Frontal cortex (tissue), 4 donors: ENCODE measurements at places on chromosomes 13 and 19.

DNA sequence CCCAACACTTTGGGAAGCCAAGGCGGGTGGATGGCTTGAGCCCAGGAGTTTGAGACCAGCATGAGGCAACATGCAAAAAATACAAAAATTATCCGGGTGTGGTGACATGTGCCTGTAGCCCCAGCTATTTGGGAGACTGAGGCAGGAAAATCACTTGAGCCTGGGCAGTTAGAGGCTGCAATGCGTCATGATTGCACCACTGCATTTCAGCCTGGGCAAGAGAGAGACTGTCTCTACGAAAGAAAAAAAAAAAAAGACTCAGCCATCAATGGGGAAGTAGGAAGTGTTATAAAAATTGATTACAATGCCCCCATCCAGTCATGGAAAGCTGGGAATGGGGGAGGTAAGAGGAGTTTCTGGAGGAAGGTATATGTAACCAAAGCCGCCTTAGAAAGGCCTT is 5.4 kb downstream of the TYK2 start:
- DNase-seq = no peak

- no peak for DNase-seq
Observed at GRCh38 chr13:106599875-106600797, 32.2 kb upstream of the ARGLU1 start.

GRCh38 chr19:29771708-29772414 is 39.9 kb upstream of the CCNE1 start:
- DNase-seq = peak; percentile 38

GRCh38 chr19:30695171-30695875 is 323.1 kb downstream of the ZNF536 start:
- DNase-seq = no peak

DNA sequence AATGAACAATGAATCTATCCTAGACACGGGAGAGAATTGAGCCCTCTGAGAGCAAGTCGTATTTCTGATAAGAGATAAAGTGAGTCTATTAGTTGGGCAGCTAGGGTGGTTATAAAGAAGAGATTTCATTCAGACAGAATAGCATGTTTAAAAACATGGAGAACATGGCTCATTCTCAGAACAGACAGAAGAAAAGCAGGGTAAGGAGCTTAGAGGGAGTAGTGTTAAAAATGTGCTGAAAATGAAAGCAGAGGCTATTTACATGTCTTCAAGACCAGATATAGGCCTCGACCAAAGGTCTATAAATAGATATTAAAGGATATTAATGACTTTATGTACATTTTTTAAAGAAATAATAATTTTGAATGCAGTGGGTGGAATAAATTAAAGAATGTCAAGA is 149.5 kb downstream of the SLITRK1 start:
- no peak for DNase-seq

DNA sequence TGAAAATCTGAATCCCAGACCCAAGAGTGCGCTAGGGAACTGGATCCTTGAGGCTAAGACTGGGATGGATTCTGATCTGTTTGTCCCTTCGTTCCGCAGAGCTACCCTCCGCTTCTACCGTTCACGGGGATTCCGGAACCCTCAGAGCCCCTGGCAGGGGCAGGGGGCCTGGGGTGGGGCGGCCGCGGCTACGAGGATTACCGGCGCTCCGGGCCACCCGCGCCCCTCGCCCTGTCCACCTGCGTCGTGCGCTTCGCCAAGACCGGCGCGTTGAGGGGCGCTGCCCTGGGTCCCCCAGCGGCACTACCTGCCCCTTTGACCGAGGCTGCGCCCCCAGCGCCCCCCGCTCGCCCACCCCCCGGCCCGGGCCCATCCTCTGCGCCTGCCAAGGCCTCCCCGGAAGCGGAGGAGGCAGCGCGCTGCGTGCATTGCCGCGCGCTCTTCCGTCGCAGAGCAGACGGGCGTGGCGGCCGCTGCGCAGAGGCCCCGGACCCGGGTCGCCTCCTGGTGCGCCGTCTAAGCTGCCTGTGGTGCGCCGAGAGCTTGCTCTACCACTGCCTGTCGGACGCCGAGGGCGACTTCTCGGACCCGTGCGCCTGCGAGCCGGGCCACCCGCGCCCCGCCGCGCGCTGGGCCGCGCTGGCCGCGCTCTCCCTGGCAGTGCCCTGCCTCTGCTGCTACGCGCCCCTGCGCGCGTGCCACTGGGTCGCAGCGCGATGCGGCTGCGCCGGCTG is 7.1 kb downstream of the SPRED3 start:
- DNase-seq = no peak

DNA sequence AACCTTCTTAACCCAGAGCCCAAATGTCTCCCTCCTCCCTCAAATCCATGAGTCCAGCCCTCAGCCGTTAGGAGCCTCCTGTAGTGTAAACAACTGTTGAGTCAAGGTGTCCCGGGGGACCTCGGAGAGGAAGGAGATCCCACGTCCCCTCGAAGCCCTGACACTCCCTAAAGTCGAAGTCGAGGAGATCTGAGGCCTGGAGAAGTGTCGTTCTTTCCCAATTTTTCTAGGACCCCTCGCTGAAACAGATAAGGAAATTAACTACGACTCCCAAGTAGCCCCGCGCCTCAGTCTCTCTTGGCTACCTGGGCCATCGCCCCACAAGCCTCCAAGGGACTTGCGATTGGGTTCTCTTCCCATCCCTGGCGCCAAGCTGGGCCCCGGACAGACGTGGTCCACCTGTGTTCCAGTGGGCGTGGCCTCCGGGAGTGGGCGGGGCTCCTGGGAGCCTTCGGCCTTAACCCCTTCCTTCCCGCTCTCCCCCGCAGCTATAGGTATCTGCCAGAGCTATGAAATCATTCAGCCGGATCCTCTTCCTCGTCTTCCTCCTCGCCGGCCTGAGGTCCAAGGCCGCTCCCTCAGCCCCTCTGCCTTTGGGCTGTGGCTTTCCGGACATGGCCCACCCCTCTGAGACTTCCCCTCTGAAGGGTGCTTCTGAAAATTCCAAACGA is 869 bp downstream of the GFY start:
- no peak for DNase-seq

- no peak for DNase-seq
Observed at GRCh38 chr19:38945562-38946228, 15.0 kb downstream of the MRPS12 start.

- no peak for DNase-seq
Observed at GRCh38 chr19:40716031-40716481, 630 bp downstream of the COQ8B start.

DNA sequence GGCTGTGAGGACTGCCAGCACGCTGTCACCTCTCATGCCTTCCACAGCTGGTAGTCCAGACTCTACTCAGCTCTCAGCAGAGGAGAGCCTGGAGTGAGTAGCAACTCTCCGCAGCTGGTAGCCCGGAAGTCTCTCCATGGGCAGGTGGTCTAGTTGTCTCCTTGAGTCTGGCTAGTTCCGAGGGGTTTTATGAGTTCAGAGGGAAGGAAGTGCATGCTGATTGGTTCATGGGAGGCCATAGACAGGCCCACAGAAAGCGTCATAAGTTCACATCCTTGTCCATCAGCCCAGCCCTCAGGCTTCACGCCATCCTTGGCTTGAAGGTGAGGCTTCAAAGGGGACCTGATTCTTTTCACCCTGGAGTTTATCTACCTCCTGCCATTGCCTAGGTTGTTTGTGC is 2662.4 kb upstream of the PCDH20 start:
- no peak for DNase-seq

DNA sequence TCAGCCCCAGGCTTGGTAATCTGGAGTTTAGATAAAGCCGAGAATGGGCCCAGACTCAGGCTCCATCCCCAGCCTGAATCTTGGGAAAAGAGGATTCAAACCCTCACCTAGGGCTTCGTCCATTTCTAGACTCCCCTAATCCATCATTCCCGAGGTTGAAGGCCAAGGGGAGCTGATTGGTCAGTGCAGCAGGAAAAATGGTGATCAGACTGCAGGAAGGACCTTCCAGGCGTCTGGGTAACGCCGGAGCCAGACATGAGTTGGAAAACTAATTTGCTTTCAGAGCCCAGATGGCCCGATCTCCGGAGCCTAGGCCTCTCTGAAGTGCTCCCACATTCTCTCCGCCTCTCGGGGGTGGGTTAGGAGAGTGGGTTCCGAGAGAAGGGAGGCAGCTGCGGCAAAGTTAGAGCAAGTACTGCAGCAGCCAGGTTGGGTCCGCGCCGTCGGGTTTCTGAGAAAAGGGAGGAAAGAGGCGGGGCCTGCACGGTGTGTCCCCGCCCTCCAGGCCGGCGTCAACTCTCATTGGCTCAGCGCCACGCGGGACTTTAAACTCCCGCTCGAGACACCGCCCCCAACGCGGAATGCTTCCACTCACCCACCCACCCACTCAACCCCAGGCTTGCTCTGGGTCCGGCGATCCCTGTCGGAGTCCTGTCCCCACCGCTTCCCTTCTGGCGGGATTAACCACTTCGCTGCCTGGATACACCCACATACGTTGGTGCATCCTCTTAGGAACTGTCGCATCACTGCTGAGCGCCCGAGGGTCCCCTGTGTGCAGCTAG is 788 bp upstream of the RTBDN start:
- DNase-seq = no peak

- DNase-seq = peak; percentile 82
Observed at GRCh38 chr13:113863524-113864272, at the start of gene GAS6. GAS6 (minus strand) TSS chr13:113864076; CDS start chr13:113863920, 156 bp downstream.

GRCh38 chr13:27792393-27793218 is at the start of gene GSX1:
GSX1 (plus strand) TSS chr13:27792483; CDS start chr13:27792691, 208 bp downstream.
- DNase-seq = peak; percentile 76

DNA sequence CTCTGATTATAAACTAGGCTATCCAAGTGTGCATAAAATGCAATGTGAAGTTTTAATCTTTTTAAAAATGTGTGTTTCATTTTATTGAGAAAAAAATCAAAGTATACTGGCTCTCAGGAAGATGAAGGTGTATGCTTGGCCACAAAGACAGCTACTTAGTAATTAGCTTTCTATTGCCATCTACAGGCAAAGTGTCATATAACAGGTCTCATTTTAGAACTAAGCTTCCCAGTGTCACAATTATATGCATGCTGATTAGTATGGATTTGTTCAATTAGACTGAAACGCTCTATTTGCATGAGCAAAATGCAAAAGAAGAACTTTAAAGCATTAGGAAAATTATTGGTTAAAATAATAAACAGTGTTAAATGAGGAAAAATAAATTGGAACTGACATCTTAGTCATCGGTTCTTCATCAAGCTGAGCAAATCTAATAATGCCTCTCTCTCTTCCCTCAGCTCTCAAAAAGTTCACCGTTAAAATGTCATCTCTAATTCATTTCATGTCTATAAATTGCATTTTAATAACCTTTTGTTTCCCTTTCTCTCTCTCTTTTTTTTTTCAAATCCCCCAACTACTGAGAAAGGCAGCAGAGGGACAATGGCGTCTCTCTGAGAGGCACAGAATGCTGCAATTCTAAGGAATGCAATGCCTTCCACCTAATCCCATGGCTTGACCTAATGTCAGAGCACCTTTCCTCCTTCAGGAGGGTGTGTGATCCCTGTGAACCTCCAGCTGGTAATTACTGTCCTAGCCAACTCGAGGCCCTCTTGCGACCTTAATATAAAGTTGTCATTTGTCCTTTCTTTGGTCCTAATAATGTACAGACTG is 313.1 kb upstream of the MAB21L1 start:
- peak; percentile 4 for DNase-seq

GRCh38 chr13:59229401-59229800 is 934.3 kb downstream of the DIAPH3 start:
- no peak for DNase-seq

- DNase-seq = no peak
Observed at GRCh38 chr19:33634361-33635091, 12.8 kb downstream of the CHST8 start.

- no peak for DNase-seq
Observed at GRCh38 chr19:16871871-16872270, 16.9 kb upstream of the F2RL3 start.

GRCh38 chr19:7385062-7385461 is 36.3 kb downstream of the ARHGEF18 start:
- DNase-seq = no peak

- no peak for DNase-seq
Observed at GRCh38 chr19:38792250-38793111, 3.5 kb downstream of the LGALS7B start.

DNA sequence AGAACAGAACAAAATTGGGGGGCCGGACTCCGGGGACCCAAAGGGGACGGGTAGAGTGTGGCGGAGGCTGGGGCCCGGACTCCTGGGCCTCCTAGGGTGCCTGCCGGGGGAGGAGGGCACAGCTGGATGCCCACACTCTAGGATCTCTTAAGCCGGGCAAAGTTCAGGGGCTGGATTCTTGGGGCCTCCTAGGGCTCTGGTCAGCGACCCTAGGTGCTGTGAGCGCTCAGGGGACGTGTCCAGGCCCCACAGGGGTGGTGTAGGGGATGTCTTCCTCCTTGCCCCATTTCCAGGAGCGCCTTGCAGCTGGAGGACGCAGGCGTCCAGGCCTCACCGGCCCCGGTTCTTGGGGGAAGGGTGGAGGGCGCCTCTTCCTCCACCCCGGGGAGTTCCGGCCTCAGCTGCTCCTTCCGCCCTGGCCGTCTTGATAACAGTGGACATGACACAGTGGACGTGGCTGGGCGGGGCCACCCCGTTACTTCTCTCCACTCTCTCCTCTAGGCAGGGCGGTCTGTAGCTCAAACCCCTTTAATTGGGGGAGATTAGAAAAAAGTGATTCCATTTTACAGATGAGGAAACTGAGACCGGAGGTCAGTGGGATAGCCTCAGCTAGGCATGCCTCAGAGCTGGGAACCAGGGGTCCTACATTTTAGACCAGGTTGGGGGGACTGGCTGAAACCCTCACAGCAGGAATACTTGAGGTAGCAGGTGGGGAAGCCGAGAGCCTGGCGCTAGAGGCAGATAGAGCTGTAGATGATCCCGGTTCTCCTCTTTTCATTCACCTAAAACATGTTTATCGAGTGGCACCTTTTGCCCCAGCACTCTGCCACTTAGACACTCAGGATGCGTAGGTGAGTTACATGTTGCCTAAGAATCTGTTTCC is 705 bp downstream of the STXBP2 start:
- no peak for DNase-seq

DNA sequence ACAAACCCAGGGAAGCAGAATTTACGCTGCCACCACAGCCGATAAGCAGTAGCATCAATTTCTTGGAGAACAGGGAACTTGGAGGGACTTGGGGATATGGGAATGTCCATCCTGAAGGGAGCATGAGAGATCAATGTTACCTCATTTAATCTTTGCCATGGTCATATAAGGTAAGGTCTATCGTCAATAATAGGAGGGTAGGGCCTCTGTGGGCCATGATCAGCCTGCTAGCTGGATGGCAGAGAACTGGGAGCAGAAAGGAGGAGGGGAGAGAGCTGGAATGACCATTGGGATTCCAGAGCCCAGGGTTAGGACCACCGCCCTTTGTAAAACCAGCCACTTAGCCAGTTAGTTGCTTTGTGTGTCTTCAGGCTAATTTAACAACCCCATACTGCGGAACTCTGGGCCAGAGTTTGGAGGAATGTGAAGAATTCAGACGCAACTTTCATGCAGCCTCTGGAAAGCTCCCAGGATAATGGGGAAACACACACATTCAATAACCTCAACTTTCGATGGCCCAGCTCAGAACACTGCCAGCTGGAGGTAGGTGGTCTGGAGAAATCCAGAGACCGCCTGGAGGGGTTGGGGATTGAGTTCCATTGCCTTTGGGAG is 40.3 kb downstream of the ZNF557 start:
- DNase-seq = no peak

- DNase-seq = no peak
Observed at GRCh38 chr19:31171936-31172335, 177.3 kb downstream of the TSHZ3 start.
